ENCODE measurements at places on chromosomes 11 and 22. TPM values are rescaled to one million over a fixed set of nuclear protein-coding genes. Genes with fewer than 3 reads are reported as not detected.

GRCh38 chr11:67505605-67506396 lies 638 bp upstream of the PITPNM1 start:
- peak overlapping the region; percentile 99 for H3K27ac ChIP-seq
- H3K4me3 ChIP-seq, result peak overlapping the region; percentile 68

GRCh38 chr11:113593698-113594308 lies 112.3 kb downstream of the TMPRSS5 start:
- no peaks in the 10 kb centered on the region for H3K36me3 ChIP-seq
- no peaks in the 10 kb centered on the region for H3K27me3 ChIP-seq
- no peaks in the 10 kb centered on the region for H3K4me1 ChIP-seq
- no peak for DNase-seq
- H3K4me3 ChIP-seq, result no peak overlapping the region
- no peak overlapping the region for H3K27ac ChIP-seq

HEPN1 gene
- not detected for total RNA-seq

DNA sequence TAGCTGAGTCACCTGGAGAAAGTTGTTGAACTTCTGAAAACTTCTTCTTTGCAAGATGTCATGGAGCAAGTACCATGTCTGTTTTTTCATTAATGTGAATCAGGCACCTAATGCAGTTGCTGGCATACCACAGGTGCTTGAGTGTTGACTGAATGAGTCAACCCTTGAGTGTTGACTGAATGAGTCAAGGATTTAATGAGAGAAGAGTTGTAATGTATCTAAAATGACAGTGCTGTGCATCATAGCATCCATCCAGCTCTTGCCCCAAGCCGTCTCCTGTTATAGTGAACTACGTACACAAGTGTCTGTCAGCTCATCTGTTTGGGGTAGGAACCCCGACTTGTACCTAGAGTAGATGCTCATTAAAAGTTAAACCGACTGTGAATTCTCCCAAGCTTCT lies 93.1 kb downstream of the CWC15 start:
- no peak overlapping the region for H3K27ac ChIP-seq
- H3K36me3 ChIP-seq, result peaks cover 39% of the 10 kb centered on the region
- H3K4me3 ChIP-seq, result no peak overlapping the region
- H3K27me3 ChIP-seq, result no peaks in the 10 kb centered on the region

C22orf42 gene
- not detected for total RNA-seq

CALCA gene
- total RNA-seq, result not detected

SLC2A11 gene
- total RNA-seq, result 5.9 TPM

PLEKHB1 gene
- 5.3 TPM for total RNA-seq

SPTBN2 gene
- 134 TPM for total RNA-seq

- H3K36me3 ChIP-seq, result no peaks in the 10 kb centered on the region
- no peaks in the 10 kb centered on the region for H3K27me3 ChIP-seq
- H3K4me1 ChIP-seq, result peaks cover 6% of the 10 kb centered on the region
- peak; percentile 50 for DNase-seq
- H3K27ac ChIP-seq, result no peak overlapping the region
- no peak overlapping the region for H3K4me3 ChIP-seq
These were observed 65.2 kb downstream of the FBXO7 start for GRCh38 chr22:32539631-32540421.

DNA sequence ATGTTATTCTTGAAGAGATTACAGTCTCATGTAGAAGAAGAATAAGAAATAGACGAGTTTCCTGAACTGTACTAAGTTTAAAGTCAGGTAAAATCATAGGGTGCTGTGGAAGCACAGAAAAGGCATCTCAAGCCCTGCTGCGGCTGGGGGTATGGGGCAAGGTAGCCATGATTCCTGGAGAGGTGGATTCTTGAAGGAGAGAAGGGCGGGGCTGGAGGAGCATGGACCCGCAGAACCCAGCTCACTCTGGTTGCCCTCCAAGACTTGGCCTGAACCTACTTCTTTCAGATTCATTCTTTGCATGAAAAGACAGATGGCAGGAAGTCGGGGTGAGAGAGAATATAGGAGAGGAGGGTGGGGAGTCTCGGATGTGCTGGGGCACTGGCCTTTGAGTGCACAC lies 57.8 kb downstream of the OPCML start:
- no peaks in the 10 kb centered on the region for H3K36me3 ChIP-seq
- H3K4me1 ChIP-seq, result no peaks in the 10 kb centered on the region
- H3K27me3 ChIP-seq, result no peaks in the 10 kb centered on the region
- DNase-seq, result no peak
- H3K27ac ChIP-seq, result no peak overlapping the region

- peak; percentile 82 for DNase-seq
- H3K36me3 ChIP-seq, result no peaks in the 10 kb centered on the region
- peak overlapping the region; percentile 72 for H3K27ac ChIP-seq
- no peak overlapping the region for H3K4me3 ChIP-seq
- peaks cover 17% of the 10 kb centered on the region for H3K4me1 ChIP-seq
- no peaks in the 10 kb centered on the region for H3K27me3 ChIP-seq
These were observed 67.9 kb downstream of the MCM5 start for GRCh38 chr22:35467681-35468434.

GRCh38 chr22:20146777-20147176 lies 4.1 kb downstream of the CCDC188 start:
- no peaks in the 10 kb centered on the region for H3K4me1 ChIP-seq
- no peaks in the 10 kb centered on the region for H3K27me3 ChIP-seq
- no peak for DNase-seq
- peaks cover 36% of the 10 kb centered on the region for H3K36me3 ChIP-seq
- H3K4me3 ChIP-seq, result no peak overlapping the region

GRCh38 chr11:92830377-92831155 lies 138.9 kb upstream of the MTNR1B start:
- no peak for DNase-seq
- H3K4me3 ChIP-seq, result no peak overlapping the region
- no peak overlapping the region for H3K27ac ChIP-seq

- no peaks in the 10 kb centered on the region for H3K27me3 ChIP-seq
- H3K4me3 ChIP-seq, result no peak overlapping the region
- H3K4me1 ChIP-seq, result peaks cover 84% of the 10 kb centered on the region
- H3K36me3 ChIP-seq, result peaks cover 17% of the 10 kb centered on the region
- H3K27ac ChIP-seq, result peak overlapping the region; percentile 27
These were observed 2.9 kb upstream of the TUBGCP6 start for GRCh38 chr22:50247748-50248147.

- peak overlapping the region; percentile 55 for H3K27ac ChIP-seq
- H3K4me1 ChIP-seq, result peaks cover 49% of the 10 kb centered on the region
- H3K27me3 ChIP-seq, result no peaks in the 10 kb centered on the region
- peak; percentile 82 for DNase-seq
- H3K36me3 ChIP-seq, result peaks cover 53% of the 10 kb centered on the region
- H3K4me3 ChIP-seq, result no peak overlapping the region
These were observed 20.3 kb downstream of the UQCR10 start for GRCh38 chr22:29787371-29787980.

GRAP2 gene
- not detected for total RNA-seq

DNA sequence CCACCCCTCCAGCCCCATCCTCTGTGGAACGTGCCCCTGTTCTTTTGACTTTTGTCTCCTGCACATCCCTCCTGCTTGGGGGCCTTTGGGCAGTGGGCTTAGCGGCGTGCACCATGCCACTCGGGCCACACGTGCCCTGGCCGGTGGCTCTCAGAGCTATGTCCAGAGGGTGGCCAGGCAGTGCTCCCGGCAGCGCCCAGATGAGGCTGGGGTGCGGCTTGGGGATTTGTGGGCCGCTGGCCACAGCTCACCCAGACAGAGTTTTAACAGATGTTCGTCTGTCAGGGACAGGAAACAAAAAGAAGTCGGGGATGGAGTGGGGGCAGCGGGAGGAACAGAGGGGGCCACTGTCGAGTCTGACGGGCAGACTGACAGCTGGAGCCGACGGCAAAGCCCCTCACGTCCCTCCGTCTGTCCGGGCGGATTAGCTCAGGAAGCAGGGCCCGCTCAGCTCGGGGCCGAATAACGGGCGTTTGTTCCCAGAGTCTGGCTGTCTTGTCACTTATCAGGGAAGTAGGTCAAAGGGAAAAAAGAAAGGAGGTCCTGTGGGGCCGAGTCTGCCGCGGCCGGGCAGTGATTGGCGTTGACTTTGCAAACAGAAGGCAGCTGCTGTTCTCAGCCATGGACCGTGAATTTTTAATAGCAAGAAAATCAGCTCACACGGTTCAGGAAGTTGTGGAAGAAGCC lies 61.6 kb downstream of the LRP5 start:
- DNase-seq, result peak; percentile 61
- H3K27ac ChIP-seq, result peak overlapping the region; percentile 70
- H3K4me3 ChIP-seq, result peak overlapping the region; percentile 11
- H3K36me3 ChIP-seq, result no peaks in the 10 kb centered on the region
- peaks cover 84% of the 10 kb centered on the region for H3K4me1 ChIP-seq
- no peaks in the 10 kb centered on the region for H3K27me3 ChIP-seq

OR52H1 gene
- total RNA-seq, result 1.3 TPM

DNA sequence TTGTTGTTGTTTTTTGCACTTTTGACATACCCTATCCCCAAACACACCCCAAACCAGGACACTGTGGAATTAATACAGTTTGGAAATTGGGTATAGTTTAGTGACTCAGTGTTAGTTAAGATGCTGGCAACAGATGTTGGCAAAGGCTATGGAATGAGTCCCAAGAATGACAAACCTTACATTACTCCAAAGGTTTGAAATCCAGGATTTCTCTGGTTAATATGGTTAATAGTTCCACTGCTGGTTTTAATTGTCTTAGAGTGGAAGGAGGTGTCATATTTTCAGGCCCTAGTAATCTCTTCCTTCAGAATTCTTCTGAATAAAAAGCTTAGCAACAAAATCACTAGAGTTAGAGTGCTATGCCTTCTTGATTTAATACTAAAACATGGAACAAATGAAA lies 775 bp downstream of the LPXN start:
- no peak for DNase-seq
- peaks cover 63% of the 10 kb centered on the region for H3K4me1 ChIP-seq
- no peaks in the 10 kb centered on the region for H3K27me3 ChIP-seq

DNA sequence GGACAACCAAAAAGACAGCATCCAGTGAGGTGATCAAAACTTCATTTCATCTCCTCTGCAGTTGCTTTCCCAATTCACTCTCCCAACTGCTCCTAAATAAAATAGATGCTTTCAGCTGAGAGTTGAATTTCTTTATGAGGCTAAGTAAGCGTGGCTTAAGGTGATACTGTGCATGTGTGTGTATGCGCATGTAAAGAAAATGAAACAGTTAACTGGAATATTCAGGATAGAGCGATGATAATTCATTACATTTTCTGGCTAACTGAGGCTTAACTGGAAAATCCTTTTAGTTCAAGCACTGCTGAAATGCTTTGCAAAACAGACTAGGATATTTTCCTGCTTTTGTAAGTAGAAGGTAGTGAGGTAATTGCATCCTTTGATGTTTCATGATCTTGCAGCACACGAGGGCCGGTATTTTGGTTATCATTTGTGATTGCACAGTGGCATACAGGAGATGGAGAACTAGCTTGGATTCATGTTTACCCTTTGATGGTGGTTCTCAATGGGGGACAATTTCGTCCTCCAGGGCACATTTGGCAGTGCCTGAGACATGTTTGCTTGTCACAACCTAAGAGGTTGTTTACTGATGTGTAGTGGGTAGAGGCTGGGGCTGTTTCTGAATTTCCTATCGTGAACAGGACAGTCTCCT lies 71.2 kb downstream of the ZBTB16 start:
- peak overlapping the region; percentile 30 for H3K27ac ChIP-seq
- DNase-seq, result no peak
- H3K27me3 ChIP-seq, result no peaks in the 10 kb centered on the region
- H3K4me1 ChIP-seq, result peaks cover 66% of the 10 kb centered on the region
- H3K4me3 ChIP-seq, result peak overlapping the region; percentile 11
- peaks cover 33% of the 10 kb centered on the region for H3K36me3 ChIP-seq

- no peak overlapping the region for H3K27ac ChIP-seq
- no peak for DNase-seq
- H3K4me3 ChIP-seq, result no peak overlapping the region
These were observed 94.9 kb upstream of the SEPTIN5 start for GRCh38 chr22:19619144-19620009.

- no peaks in the 10 kb centered on the region for H3K4me1 ChIP-seq
- no peak overlapping the region for H3K4me3 ChIP-seq
- no peaks in the 10 kb centered on the region for H3K27me3 ChIP-seq
- no peaks in the 10 kb centered on the region for H3K36me3 ChIP-seq
- DNase-seq, result no peak
- no peak overlapping the region for H3K27ac ChIP-seq
These were observed 39.4 kb downstream of the OR4C6 start for GRCh38 chr11:55701429-55701828.
